NCI-H774 (cell line): ENCODE measurements at places on chromosomes 5 and 9.

DNA sequence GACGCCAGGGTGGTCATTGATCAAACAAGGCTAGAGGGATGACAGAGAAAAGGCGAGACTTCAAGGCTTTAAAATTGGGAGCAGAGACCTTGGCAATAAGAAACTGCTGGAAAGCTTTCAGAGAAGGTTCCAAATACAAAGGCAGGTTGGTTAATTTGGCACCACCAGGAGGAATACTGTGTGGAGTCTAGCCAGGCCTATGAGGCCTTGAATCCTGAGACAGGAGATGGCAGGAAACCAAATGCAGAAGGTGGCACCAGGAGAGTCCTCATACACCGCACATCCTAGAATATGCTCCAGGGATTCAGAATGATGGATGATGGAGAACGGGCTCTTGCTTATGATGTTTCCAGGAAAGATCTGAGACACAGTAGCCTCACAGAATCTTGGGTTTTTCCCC, 90.0 kb downstream of the MCTP1 start:
- no peak for DNase-seq

DNA sequence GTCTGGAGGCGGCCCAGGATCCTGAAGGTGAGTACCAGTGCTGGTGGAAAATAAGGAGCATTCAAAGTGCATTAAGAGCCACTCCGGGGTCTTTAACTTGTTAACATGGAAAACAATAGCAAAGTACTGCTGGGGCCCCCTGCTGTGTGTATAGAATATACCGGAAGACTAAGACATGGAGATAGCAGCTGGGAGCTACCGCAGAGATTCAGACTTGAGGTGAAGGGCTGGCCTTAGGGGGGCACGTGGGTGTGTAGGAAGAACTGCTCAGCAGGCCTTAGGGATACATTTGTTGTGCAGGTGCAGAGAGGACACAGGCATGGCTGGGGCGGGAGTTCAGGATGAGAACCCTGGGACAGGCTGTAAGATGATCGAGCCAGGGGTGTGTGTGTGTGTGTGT, 1.2 kb upstream of the DMRT1 start:
- DNase-seq = no peak

DNA sequence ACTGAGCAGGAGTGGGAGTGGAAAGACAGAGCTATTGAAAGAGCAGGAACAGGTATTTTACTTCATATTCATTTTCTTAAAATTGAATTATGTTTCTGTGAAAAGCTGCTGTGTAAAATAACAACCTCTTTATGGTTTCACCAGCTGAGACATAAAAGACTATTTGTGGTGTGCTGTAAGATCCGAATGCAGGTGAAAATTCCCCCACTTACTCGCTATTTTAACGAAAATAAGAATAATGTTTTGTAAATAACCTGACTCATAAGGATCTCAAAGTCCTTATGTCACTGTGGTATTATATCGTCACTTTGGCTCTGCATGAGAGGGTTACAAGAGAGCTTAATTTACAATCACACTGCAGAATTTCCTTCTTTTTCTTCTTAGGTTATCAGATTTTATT, 65.3 kb upstream of the NFIB start:
- no peak for DNase-seq

DNA sequence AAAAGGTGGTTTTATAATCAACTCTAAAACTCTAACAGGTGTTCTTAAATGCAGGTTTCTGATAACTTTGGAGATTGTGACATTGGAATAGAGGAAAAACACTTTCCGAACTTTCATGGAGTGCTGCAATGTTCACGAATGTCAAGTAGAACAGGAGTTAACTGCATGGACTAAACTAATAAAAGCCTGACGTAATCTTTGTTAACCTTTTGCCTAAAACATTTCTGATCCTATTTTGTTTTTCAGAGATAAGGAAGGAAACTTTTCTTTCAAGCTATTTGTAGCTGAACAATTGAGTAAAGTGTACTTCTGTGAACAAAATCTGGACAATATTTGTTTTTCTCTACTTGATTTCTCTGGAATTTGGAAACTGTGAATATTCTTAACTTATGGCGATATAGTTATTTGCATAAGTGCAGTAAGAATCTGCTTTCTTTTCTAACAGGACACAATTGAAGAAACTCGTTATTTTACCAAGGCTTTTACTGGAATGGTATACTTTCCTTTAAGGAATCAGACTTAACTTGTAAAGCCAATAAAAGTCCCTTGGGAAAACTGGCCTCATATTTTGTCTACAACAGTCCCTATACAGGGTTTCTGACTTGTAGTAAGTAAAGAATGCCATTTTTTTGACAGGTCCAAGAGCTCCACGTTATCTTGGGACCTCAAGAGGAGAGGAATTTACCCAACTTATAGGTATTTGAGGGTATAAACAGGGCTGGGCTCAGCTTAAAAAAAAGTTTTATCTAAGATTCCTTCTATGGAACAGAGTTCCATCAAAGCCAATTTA, 154.7 kb downstream of the NXNL2 start:
- DNase-seq = no peak

DNA sequence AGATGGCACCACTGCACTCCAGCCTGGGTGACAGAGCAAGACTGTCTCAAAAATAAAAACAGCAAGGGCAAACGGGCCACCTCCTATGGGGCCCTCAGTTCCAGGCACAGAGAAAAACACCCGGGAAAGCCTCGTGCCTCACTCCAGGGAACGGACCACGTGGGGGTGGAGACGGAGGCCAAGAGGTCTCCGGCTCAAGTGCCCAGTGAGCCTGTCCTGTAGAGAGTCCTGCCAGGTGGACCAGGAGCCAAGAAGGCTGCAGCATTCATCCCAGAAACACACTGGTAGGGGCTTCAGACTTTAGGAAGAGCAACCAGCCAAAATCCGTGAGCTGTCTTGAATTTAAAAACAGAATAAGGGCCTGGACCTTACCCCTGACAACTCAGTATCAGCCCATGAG, 63.8 kb downstream of the C5orf15 start:
- DNase-seq = no peak

DNA sequence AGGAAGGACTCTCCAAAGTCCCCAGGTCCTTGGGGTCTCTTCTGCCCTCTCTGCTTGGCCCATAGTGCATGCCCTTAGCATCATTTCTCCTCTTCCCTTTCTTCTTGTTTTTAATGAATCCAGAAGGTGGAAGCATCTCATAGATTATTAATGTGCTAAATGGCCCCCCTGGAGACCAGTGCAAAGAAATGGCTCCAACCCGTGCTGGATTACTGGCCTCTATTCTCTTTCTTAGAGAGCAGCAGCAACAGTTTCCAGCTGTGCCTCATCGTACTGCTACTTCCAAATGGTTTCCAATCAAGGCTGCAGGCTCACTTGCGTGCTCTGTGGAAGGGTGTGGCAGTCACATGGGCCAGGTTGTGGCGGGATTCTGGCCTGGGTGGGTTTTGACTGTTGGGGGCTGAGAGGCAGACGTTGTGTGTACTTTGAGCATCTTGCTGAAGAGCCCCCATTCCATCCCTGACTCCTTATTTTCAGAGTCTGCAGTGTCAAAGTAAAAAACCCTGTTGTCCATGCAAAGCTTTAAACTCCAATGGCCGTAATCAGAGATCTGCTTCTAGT, 139.7 kb downstream of the GABBR2 start:
- DNase-seq = no peak

DNA sequence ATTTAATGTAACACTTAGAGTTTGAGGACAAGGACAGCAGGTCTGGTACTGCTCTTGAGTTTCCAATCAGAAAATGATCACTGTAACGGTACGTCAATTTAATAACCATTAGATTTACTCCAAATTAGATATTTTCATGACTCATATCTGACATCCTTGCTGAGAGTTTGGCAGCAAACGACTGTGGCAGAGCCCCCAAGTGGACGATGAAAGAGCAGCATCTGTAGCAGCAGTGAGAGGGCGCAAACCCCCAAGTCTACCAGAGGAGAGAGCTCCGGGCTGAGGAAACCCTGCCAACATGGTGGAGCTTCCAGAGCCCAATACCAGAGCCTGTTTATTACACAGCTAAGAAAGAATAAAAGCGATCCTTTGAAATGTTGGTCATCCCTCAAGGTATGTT, 73.2 kb upstream of the EPB41L4A start:
- DNase-seq = no peak

DNA sequence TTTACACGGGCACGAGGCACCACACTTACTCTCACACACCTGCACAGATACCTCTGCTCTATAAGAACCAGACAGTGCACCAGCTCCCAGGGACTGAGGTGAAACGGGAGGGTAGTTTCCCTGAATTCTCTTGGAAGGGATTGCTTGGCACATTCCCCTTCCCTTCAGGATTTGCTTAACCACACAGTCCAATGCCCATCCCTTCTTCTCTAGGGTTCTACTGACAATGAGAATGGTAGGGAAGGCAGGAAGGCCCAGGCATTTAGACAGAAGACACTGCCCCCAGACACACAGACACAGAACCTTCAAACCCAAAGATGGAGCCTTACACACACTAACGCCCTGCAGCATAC, 704 bp upstream of the LHX6 start:
- no peak for DNase-seq

DNA sequence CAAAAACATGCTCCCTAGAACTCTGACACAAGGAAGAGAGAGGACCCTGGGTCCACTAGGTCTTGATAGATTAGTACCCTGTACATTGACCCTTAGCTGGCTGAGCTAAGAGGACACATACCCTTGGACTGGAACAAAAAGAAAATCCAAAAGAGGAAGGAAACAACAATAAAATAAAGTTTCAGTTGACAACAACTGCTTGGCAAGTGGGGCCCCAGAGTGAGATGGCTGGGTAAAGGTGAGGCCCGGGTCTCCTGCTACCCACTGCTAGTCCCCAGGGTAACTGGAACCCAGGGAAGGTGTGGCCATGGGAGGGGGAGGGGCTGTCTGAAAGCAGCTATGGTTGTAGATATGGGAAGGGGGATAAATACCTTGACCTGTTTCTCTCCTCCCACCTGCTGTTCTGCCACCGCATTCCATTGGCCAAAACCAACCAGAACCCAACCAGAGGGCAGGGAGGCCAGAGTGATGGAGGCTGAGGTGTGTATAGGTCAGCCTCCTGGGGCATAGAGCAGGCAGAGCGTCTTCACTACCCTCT, 11.7 kb downstream of the TAL2 start:
- DNase-seq = no peak

GRCh38 chr9:92767066-92768054, 2.7 kb upstream of the BICD2 start:
- no peak for DNase-seq

GRCh38 chr9:126474786-126475485, 138.8 kb upstream of the LMX1B start:
- no peak for DNase-seq

- no peak for DNase-seq
Observed at GRCh38 chr9:113205861-113206260, 15.2 kb downstream of the FKBP15 start.

DNA sequence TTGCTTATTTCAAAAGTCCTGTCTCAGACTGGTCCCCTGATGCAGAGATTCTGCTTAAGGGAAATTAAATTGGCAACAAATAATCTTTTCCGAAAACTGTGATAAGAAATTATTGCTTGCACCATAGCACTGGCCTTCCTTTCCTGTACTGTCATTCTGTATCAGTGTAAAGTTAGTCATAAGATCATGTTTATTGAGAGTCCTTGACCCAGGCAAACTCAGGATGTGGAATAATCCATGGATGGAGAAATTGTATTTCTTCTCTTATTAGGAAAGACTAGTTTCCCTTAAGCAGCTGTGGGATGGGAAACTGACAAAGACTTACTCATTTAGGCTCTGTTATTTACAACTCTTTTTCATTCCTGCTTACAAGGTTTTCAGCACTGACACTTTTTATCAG, 83.0 kb upstream of the RANBP6 start:
- no peak for DNase-seq

DNA sequence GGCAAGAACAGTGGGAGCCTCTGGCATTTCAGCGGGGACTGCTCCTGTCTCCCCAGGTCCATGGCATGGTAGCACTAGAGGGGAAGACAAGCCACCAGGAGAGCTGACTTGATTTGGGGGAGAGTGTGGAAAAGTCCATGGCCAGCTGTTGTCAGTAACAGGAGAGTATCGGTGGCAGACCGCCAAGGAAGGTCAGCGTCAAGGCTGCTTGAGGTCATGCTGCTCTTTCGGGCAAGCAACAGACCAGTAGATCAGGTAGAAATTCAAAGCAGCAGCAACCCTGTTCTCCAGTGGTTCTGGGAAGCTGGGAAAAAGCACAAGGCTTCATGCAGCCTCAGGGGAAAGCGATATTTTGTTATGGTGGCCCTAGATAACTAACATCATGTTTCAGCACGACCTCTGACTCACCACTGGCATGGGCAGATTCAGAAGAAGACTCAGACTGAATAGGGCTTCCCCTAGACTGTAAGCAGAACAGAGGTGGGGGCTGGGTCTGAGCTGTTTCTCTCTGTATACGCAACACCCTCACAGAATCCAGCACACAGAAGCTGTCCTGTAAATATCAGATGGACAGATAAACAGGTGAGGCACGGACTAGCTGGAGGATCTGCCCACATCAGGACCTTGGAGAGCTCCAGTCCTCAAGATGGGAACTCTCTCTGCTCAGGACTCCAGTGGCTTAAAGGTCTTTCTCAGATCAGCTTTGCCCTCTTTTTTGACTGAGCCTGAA, 35.2 kb upstream of the PLEKHG4B start:
- no peak for DNase-seq

DNA sequence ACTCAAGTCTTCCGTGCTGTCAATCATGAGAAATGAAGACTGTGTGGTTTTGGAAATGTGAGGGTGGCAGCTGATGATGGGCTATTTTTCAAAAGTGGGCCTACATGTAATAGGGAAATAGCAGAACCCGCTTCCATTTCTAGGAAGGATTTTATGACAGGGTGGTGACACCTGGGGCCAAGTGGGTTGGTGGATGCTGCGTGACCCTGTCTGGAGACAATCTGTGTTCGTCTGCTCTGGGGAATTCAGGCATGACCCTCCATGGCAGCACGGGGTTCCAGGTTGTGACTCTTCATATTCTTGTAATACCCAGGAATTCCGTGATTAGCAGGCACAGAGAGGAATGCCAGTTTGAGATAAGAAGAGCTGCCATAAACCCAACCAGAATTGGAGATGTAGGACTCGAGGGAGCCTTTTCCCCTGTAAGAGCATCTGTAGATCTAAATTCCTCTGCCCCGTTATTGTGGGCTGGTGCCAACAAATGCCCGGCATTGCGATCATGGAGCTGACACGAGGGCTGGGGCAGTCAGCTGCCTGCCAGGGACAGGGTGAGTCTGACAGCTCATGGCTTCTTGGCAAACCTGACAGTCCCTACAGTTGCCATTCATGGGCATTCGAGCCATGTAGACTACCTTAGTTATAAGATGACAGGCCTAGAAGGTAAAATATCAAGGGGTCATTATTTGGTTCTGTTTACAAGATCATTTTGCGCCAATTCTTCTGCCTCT, 279.7 kb downstream of the GADD45G start:
- DNase-seq = no peak
